Right kidney (tissue), 9 donors: ENCODE measurements at places on chromosomes 13 and 19.

DNA sequence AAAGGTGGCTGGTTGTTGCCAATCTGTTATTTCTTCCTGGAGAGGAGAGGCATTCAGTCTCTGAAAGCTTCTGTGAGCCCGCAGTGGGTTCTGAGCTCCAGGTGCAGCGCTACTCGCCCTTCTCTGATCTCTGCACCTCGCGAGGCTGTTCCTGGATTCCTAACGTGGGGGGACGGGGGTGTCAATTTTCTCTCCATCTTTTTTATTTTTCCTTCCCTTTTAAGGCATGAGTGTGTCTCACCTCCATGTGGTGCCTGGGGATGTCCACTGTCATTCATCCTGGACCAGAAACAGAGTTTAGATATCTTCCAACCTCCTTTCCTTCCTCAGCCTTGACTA is 626 bp downstream of the ZNF233 start:
- DNase-seq, result no peak

DNA sequence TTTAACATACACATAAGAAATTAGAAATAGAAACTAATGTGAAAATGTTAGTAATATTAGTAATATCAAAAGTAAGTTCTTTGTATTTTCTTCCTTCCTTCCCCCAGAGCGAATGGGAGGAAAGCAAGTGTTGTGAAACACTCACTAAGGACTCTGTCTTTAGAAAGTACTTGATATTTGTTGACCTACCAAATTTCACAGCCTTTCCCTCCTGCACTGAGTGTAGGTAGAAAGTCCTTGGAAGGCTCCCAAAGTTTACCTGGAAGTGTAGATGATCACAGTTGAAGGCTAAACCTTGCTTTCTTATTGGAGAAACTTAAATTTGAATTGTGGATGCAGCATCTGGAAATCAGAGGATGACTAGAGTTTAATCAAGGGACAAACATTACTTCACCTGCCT is 1459.5 kb upstream of the SPRY2 start:
- DNase-seq, result no peak

GRCh38 chr13:108086678-108087077 is 128.7 kb downstream of the LIG4 start:
- no peak for DNase-seq

DNA sequence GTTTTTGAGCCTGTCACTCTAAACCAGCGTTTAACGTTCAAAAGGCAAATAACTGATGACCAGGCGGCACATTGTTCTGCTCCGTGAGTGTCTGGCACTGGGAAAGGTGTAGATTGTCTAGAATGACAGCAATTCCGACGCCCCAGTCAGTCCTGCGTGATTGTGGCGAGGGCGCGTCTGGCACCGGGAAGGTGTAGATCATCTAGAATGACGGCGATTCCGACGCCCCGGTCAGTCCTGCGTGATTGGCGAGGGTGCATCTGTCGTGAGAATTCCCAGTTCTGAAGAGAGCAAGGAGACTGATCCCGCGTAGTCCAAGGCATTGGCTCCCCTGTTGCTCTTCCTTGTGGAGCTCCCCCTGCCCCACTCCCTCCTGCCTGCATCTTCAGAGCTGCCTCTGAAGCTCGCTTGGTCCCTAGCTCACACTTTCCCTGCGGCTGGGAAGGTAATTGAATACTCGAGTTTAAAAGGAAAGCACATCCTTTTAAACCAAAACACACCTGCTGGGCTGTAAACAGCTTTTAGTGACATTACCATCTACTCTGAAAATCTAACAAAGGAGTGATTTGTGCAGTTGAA is 26.1 kb upstream of the NDUFS7 start:
- no peak for DNase-seq

DNA sequence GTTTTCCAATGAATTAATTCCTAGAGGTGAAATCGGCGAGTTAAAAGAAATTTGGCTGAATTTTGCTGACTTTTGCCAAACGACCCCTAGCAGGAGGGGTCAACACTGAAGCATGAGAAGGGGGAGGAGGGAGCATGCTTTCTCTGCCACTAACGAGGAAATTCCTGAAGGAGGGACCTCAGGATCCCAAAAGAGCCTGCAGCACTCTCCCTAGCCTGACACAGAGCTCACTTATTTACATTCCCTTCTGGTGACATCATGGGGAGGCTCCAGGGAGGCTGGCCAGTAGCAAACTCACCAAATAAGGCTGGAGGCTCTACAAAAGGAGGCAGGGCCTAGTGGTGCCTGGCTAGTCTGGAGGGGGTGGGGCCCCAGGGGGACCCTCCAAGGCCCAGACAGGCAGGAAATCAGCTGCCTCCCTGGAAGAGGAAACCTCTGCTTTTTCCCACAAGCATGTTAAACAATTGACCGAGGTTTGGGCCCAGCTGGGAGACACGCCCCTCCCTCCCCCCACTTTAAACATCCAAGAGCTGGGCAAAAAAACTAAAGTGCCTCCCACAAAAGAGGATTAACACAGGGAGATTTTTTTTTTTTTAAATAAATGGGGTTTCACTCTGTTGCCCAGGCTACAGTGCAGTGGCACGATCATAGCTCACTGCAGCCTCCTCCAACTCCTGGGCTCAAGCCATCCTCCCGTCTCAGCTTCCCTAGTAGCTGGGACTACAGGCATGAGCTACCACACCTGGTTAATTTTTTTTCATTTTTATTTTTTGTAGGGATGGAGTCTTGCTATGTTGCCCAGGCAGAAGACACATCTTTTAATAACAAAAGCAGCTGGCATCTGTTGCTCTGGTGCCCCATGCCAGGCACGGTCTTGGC is 2.1 kb downstream of the DAPK3 start:
- DNase-seq, result peak; percentile 46
